Endodermal cell (in vitro differentiated cells): ENCODE measurements at places on chromosomes 16 and 17. TPM values are rescaled to one million over a fixed set of nuclear protein-coding genes. Genes with fewer than 3 reads are reported as not detected.

DNA sequence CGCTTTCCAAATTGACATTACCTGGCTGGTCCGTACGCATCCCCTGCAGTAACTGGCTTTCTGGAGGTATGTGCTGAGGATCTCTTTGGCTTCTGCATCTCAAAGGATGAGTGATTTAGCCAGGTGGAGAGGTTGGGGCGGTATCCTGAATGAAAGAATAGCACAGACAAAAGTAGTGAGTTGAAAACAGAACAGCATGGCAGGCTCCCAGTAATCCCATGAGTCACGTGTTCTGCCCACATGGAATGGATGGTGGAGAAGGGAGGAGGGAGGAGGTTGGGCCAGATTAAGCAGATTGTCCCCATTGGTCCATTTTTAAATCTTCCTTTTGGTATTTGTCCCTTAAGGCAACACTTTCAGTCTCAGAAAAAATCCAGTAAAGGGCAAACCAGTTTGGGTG lies 176.0 kb downstream of the WWOX start:
- H3K4me3 ChIP-seq = no peak overlapping the region
- peak; percentile 50 for DNase-seq
- H3K4me1 ChIP-seq = peaks cover 5% of the 10 kb centered on the region
- H3K36me3 ChIP-seq = no peaks in the 10 kb centered on the region

DNA sequence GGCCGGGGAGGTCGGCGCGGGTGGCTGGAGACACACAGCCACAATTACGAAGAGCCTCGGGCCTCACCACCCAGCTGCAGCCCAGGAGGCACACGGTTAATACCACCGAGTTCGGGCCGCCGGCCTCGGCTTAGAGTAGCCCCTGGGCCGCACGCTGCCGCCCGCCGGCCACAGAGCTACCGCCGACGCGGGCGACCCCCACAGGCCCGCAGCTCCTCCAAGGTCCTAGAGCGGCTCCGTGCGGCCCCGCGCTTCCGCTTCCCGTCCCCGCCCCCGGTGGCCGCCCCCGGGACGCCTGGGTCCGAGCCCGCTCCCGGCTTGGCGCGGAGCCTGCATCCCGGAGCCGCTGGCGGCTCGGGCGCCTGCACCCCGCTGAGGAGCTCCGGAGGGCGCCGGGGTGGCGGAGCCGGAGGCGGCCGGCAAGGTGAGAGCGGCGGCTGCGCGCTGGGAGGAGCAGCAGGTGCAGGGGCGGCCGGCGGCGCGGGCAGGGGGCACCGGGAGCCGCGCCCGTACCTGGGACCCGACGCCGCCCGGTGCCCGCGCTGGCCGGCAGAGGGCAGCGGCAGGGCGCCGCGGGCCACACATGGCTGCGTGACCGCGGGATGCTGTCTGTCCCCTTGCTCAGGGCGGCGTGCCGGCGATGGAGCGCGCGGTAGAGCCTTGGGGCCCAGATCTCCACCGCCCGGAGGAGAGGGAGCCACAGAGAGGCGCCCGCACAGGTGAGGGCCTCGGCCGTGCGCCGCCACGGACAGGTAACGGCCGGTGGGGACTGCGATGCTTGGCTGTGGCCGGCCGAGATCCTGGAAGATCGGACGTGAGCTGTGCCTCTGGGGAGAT lies at the start of gene ZNF48:
ZNF48 (plus strand) TSS at position 266 of the 837 bp plus-strand sequence; CDS start at position 641, 375 bp downstream.
- no peaks in the 10 kb centered on the region for H3K27me3 ChIP-seq
- no peaks in the 10 kb centered on the region for H3K4me1 ChIP-seq
- peaks cover 25% of the 10 kb centered on the region for H3K36me3 ChIP-seq
- peak; percentile 91 for DNase-seq
- peak within 1 kb of the TSS; percentile 100 for H3K27ac ChIP-seq

DNA sequence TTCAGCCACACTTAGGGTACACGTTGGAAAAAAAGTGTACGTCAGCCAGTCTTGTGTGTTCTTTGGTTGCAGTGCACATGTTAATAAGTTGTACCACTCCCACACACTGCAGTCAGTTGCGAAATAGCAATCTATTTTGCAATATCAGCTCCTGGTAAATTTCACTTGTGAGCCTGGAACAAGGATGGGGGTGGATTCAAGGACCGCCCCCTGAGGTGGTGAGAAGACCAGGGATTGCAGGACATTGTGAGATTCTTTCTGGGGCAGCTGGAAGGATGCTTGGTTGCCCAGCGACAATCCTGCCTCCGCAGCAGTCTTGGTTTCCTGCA lies 78.6 kb upstream of the ZFHX3 start:
- no peaks in the 10 kb centered on the region for H3K4me1 ChIP-seq
- no peak for DNase-seq
- H3K36me3 ChIP-seq = no peaks in the 10 kb centered on the region
- no peaks in the 10 kb centered on the region for H3K27me3 ChIP-seq
- no peak overlapping the region for H3K4me3 ChIP-seq

EPX gene
- total RNA-seq = not detected in 3 replicates

DNA sequence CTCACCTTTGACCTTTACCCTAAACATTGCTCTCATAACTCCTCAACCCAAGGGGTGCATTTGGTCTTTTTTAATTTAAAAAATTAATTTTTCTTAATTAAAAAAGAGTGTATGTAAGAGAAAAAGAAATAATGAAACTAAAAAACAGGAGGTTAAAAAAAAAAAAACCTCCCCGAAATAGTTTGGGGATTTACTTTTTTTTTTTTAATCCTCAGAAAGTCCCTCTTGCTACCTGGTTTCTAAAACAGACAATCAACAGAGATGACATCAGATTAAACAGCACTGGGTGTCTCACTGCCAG lies 301.3 kb downstream of the SOX9 start:
- H3K4me3 ChIP-seq = no peak overlapping the region
- no peaks in the 10 kb centered on the region for H3K36me3 ChIP-seq
- H3K27me3 ChIP-seq = peaks cover 14% of the 10 kb centered on the region
- no peak overlapping the region for H3K27ac ChIP-seq
- no peaks in the 10 kb centered on the region for H3K4me1 ChIP-seq
- DNase-seq = no peak

OTOA gene
- 0.09 to 0.15 TPM in 2 of 3 replicates, not detected in the other for total RNA-seq

DNA sequence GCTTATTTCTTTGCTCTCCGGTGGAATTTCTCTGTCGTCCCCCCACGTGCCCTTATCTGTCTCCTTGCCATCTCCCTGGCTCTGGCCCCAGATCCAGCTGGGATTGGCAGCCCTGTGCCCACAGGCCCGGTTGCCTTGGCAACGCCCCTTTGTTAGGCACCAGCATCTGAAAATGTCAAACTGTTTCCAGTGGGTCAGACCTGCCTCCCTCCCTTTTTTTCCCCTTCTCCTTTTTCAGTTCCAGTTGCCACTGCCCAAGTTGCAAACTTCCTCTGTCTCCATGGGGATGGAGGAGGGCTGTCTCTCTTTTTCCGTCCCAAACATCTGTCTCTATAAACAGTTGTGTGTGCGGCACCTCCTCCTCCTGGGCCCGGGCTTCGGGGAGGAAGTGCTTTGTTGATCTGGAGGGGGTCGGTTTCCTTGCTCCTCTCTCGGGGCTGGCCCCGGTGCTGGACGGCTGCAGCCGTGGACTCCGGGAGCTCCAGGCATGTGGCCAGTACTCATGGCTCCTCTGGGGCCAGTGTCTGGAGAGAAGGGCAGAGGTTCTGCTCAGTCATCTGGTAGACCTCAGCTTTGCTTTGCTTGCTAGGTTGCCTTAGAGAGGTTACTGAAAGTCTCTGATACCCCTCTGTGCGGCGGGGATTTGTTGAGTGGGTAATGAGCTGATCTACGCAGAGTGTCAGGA lies 35.3 kb downstream of the SOCS3 start:
- no peak overlapping the region for H3K4me3 ChIP-seq
- H3K36me3 ChIP-seq = no peaks in the 10 kb centered on the region
- DNase-seq = peak; percentile 80
- peak overlapping the region; percentile 88 for H3K27ac ChIP-seq
- no peaks in the 10 kb centered on the region for H3K27me3 ChIP-seq

TTYH2 gene
- total RNA-seq = 1.2 and 1.5 TPM in 2 replicates

DNA sequence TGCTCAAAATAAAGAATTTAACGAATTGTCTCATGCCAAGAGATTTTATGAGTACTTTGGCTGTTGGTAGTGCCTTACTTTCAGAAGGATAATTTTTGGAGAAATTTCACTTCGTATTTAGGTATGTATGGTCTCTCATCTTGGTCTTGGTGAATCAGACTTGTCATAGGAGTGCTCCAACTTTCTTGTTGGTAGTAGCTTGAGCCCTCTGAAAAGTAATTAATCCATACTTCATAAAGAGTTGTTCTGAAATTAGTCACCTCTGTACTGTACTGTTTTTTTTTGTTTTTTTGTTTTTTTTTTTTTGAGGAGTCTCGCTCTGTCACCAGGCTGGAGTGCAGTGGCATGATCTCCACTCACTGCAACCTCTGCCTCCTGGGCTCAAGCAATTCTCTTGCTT lies 11.6 kb downstream of the ZNRF1 start:
- H3K27ac ChIP-seq = no peak overlapping the region
- H3K4me1 ChIP-seq = no peaks in the 10 kb centered on the region
- H3K36me3 ChIP-seq = no peaks in the 10 kb centered on the region
- no peaks in the 10 kb centered on the region for H3K27me3 ChIP-seq
- no peak overlapping the region for H3K4me3 ChIP-seq

HES7 gene
- 0.40 TPM in 1 of 2 replicates, not detected in the other for total RNA-seq

DNA sequence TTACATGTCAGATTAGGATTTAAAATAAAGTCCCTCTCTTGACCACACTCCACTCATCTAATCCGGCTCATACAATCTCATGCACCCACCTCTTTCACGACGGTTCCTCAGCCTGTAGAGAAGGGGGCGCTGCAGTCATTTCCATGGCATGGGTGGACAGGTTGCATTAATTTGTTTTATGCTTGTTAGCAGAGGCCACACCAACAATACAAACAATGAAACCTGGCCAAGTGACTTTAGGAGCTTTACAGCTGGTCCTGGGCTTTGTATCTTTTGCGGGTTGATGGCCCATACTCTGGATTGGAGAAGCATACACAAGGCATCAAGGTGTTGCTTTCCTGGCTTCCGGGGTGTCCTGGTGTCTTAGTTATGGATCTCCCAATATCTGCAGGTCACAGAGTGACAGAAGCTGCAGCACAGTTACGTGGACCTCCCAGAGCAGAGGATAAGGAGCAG lies 9.7 kb upstream of the SNF8 start:
- DNase-seq = peak; percentile 92
- H3K27me3 ChIP-seq = no peaks in the 10 kb centered on the region
- no peaks in the 10 kb centered on the region for H3K4me1 ChIP-seq
- no peaks in the 10 kb centered on the region for H3K36me3 ChIP-seq
- no peak overlapping the region for H3K4me3 ChIP-seq
- H3K27ac ChIP-seq = no peak overlapping the region

DNA sequence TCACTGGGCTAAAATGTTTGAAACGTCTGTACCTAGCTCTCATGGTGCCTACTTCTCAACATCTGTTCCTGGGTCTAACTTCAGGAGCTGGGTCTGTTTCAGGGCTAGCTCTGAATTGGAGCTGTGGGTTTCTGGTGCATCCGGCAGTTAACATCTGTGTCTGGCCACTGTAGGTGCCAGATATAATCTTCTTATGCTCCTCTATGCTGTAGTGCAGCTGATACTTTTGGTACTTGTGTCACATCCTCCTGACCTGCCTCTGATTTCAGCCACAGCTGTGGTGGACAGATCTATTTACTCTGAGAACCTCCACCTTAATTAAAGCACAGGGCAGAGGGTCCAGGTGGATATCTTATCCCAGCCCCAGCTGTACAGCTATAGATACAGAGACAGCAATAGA lies 496.5 kb upstream of the CDH11 start:
- no peak overlapping the region for H3K4me3 ChIP-seq
- no peaks in the 10 kb centered on the region for H3K36me3 ChIP-seq
- DNase-seq = no peak
- no peaks in the 10 kb centered on the region for H3K27me3 ChIP-seq
- no peak overlapping the region for H3K27ac ChIP-seq

SKAP1 gene
- total RNA-seq = 0.31 and 0.32 TPM in 2 replicates

SDR42E1 gene
- total RNA-seq = 0.15 TPM in 1 of 3 replicates, not detected in the others

CCL1 gene
- total RNA-seq = not detected in 3 replicates

DNA sequence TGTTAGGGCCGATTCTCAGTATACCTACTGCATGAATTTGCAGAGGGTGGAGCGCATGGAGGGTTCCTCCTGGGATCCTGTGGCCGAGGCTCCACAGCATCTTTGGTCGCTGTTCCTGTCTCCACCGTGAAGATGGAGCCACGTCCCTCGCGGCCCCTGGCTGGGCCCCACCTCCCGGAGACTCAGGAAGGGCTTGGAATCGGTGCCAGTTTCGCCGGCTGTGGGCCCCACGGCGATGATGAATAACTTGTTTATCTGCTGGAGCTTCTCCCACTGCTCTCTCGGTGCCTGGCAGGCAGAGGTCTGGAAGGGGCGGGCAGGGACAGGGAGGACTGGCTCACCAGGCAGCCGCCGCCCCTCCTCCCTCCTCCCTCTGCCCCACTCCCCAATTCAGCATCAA lies 8.1 kb downstream of the SLC5A11 start:
- H3K27me3 ChIP-seq = no peaks in the 10 kb centered on the region
- H3K4me1 ChIP-seq = no peaks in the 10 kb centered on the region
- DNase-seq = no peak
- no peaks in the 10 kb centered on the region for H3K36me3 ChIP-seq
- H3K4me3 ChIP-seq = no peak overlapping the region
- no peak overlapping the region for H3K27ac ChIP-seq

GRCh38 chr16:78490847-78491246 lies 391.4 kb downstream of the WWOX start:
- no peak for DNase-seq
- no peaks in the 10 kb centered on the region for H3K4me1 ChIP-seq
- no peaks in the 10 kb centered on the region for H3K36me3 ChIP-seq
